ENCODE measurements at places on chromosomes 13 and 19.
A peak's percentile ranks its signal among the peaks of the same experiment; 100 is the strongest.

- no peak for DNase-seq
These were observed 26.4 kb upstream of the IGFL1 start for GRCh38 chr19:46202872-46203860.

DNA sequence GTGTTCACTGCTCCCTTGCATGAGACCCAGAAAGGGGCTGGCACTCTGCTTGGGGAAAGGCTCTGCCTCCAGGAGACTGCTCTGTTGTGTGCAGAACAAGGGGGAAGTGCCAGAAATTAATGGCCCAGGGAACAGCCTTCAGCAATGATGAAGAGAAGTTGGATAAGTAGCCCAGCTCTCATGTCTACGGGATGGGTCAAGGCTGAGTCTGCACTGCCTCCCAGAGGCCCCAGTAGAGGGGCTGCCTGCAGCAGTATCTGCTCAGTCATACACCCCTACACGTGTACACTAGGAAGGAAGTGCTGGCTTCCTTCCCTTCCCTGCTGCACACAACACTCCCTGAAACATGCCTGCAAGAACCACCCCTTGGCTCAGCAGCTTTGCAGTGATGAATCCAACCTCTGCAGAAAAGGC, 54.6 kb upstream of the URI1 start:
- DNase-seq: peak; percentile 38

DNA sequence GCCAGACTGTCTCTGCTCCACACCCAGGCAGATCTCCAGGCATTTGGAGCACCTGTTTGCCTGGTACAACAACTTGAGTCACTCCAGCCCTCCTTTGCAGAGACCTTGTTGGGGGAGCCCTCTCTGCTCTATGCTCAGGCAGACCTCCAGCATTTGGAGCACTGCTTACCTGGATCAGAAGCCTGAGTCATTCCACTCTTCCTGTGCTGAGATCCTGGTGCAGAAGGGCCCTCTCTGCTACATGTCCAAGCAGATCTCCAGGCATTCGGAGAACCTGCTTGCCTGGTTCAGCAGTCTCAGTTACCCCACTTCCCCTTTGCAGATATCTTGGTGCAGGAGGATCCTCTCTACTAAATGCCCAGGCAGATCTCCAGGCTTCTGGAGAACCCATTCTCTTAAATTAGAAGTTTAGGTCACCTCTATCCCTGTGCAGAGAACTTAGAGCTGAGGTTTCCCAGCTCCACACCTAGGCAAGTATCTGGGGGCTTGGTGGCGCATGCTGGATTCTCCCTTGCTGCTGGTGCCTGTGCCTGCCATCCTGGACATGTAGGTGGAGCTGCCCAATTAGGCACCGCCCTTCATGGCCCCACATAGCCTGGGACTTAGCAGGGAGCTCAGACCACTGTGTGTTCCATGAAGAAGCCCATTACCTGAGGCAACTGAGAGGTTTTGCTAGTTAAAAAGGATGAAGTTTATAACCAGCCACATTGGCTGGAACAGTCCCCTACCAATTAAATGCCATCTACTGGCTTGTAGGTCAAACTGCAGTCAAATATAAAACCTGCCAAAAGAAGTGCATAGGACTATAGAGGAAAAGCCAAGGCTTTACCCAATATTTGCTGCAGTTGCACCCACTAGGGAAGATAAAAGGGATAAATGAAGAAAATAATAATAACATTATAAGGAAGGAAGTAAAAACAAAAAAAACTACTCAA, 97.6 kb upstream of the SLITRK6 start:
- DNase-seq: peak; percentile 21

GRCh38 chr13:98989469-98990235, 11.8 kb upstream of the DOCK9 start:
- no peak for DNase-seq

- peak; percentile 77 for DNase-seq
These were observed 8.2 kb downstream of the CAPN12 start for GRCh38 chr19:38736036-38736412.

DNA sequence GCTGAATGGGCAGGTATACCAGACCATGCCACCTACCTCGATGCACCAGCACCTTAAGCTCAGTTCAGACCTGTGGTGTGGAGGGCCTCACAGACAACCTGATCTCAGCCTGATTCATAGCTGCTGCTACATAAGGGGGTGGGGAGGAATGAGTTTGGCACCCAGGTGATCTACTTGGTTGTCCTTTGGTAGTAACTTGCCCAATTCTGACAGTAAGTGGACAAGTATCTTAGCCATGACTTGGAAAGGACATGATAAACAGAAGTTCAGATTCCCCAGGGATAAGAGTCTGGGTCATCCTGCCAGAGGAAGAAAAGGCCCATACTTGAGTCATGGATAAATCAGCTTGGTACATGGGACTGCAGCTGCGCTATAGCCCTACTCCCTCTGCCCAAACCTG, 28.4 kb upstream of the SOHLH2 start:
- DNase-seq: no peak

GRCh38 chr19:4556597-4557127, 2.8 kb downstream of the SEMA6B start:
- DNase-seq: peak; percentile 98

DNA sequence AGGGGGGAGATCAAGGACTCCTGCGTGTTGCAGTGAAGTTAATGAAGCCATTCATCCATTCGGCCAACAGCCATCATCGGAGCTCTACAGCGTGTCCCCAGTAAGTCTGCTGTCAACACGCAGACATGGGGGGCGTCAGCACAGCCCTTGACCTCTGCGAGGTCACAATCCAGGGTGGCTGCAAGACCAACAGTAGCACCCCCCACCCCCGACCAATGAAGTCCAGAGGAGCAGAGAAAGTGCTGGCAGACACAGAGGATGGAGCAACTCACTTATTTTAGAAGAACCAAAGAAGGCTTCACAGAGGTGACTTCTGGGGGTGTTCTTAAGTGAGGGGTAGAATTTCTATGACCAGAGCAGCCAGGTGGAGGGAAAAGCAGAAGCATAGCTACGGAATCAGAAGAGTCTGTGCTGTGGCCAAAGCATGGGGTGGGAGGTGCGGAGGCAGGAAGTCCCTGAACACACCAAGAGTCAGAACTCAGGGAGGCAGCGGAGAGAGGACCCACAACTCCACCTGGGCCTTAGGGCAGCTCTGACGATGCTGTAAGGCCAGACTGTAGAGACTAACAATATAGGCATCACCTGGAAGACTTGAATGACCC, 185.4 kb downstream of the FOXO1 start:
- DNase-seq: no peak

DNA sequence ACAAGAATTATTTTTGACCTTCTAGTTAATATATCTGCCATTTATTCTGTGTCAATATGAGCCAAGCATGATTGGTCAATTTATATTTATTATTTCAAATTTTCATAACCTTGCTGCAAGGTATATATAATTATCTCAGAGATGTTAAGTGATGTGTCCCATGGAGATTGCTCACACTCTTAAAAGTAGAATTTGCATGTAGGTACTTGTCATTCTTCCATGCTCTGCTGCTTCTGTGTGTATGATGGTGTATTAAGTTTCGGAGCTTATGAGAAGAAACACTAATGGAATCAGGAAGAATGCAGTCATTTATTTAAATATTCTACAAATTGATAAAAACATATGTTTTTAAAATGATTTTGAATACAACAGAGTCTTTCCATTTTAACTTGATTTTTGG, 586.8 kb upstream of the MIR17HG start:
- no peak for DNase-seq

GRCh38 chr13:102440259-102440936, 38.5 kb upstream of the FGF14 start:
- no peak for DNase-seq

DNA sequence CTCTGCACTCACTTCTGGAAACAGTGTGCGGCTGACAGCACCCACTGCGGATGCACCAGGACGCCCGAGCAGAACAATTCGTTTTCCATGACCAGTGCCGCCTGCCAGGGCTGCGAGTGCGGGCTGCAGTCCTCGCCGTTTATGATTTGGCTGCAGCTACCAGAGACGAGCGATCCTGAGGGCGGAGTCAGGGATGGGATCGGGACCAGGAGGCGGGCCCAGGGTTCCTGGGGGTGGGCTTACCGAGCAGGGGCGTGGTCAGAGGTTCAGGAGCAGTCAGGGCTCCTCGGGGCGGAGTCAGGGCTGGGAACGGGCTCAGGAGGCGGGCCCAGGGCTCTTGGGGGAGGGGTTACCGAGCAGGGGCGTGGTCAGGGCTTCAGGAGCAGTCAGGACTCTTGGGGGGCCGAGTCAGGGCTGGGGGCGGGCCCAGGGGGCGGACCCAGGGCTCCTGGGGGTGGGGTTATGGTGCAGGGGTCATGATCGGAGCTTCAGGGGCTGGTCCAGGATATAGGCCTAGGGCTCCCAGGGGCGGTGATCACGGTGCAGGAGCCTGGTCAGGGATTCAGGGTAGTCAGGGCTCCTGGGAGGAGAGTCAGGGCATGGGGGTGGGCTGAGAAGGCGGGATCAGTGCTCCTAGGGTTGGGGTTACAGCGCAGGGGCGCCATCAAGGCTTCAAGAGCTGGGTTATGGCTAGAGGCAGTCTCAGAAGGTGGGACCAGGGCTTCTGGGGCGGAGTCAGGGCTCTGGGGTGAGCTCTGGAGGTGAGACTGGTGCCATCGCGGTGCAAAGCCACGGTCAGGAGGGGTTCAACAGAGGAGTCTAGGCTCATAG, 1.7 kb downstream of the KLK4 start:
- DNase-seq: peak; percentile 83

GRCh38 chr19:7435586-7435985, 53.2 kb downstream of the PEX11G start:
- no peak for DNase-seq

DNA sequence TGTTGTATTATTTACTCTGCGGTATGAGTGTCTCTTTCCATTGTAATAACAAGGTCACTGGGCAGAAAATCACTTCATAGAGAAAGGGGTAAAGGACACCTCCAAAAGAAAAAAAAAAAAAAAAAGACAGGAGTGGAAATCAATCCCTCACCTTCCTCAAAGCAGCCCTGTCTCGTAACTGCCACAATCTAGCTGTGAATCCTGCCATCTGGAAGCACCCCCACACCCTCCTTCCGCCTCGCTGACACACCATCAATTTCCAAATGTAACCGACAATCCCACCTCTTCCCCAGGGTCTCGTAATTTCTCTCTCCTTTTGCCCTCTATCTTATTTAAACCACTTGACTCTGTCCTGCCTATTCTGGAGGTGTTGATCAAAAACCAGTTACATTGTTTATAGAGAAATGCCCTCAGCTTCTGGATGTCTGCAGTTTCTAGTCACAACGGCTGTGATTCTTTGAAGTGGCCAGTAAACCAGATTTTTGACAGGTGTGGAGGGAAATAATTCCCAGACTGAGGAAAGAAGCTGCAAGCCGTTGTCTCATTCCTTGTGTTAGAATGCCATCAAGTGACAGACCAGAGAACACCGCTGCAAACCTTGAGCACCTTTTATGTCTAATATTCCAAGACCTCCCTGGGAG, 9.1 kb upstream of the POP4 start:
- DNase-seq: no peak

- DNase-seq: peak; percentile 41
These were observed 44.3 kb downstream of the BBC3 start for GRCh38 chr19:47186446-47187334.

DNA sequence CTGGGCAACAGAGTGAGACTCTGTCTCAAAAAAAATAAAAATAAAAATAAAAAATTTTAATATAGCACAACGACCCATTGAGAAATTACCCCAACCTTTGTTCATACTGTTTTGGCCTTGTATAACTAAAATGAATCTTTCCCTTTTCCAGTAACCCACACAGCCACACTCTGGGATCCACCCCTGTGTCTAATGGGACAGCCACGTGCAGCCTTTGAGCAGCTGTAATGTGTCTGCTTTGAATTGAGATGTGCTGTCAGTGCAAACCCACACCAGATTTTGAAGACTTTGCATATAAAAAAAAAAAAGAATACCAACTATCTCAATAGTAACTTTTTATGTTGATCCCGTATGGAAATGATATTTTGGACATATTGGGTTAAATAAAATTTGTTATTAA, 112.7 kb upstream of the UBL3 start:
- DNase-seq: no peak

- DNase-seq: no peak
These were observed 927 bp downstream of the LPAR6 start for GRCh38 chr13:48411841-48412531.

GRCh38 chr13:77429320-77430142, 102.6 kb upstream of the MYCBP2 start:
- DNase-seq: no peak

GRCh38 chr19:45187421-45188100, 9.0 kb downstream of the BLOC1S3 start:
- DNase-seq: peak; percentile 67

- no peak for DNase-seq
These were observed 2.0 kb downstream of the PLAUR start for GRCh38 chr19:43667876-43668405.

DNA sequence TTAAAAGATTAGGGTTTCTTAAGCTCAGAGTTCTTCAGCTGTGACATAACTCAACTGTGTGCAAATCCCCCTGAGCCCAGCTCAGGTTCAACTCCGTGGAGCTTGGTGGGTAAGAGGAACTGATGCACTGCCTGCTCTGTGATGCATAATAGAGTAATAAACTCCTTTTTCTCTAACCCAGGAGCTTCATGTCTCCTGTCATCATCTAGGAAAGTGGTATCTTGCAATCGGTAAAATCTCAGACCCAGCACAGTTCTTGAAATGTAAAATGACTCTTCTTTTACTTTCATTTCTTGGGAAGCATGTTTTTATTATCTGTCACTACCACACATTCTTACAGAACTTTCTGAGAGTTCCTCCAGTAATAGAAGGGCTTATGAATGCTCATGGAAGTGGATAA, 123.8 kb upstream of the PCDH9 start:
- no peak for DNase-seq

DNA sequence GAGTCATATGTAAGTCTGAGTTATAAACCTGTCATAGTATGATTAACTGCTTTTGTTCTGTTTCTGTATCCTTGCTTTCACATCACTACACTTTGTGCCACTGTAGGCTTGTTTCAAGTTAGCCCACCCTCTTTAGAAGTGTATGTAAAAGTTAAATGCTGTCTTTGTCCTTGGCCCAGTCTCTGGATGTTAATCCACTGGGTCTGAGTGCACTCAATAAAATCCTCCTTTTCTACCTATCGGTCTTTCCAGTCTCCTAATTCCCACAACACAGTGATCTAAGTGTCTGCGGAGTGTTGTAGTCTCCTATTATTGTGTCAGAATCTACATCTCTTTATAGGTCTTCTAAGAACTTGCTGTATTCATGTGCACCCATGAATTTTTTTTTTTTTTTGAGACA, 14.1 kb downstream of the ZNF429 start:
- DNase-seq: no peak

- DNase-seq: no peak
These were observed 14.0 kb upstream of the NEK3 start for GRCh38 chr13:52173373-52173772.

DNA sequence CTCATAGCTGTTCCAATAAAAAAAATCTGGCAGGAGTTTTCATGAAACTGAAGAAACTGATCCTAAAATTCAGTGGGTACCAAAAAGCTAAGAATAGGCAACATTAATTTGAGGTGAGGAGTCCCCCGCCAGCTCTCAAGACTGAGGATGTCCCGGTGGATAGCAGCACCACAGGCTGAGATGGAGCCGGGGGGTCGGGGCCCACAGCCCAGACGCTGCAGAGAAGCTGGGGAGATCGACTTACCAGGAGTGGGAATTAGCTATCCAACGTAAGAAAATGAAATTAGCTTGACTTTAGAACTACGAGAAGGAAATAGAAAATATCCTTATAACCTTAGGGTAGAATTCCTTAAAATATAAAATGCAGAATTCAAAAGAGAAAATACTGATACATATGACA, 23.2 kb upstream of the DCUN1D2 start:
- DNase-seq: no peak
